ENCODE measurements at places on chromosomes 2 and 18.

DNA sequence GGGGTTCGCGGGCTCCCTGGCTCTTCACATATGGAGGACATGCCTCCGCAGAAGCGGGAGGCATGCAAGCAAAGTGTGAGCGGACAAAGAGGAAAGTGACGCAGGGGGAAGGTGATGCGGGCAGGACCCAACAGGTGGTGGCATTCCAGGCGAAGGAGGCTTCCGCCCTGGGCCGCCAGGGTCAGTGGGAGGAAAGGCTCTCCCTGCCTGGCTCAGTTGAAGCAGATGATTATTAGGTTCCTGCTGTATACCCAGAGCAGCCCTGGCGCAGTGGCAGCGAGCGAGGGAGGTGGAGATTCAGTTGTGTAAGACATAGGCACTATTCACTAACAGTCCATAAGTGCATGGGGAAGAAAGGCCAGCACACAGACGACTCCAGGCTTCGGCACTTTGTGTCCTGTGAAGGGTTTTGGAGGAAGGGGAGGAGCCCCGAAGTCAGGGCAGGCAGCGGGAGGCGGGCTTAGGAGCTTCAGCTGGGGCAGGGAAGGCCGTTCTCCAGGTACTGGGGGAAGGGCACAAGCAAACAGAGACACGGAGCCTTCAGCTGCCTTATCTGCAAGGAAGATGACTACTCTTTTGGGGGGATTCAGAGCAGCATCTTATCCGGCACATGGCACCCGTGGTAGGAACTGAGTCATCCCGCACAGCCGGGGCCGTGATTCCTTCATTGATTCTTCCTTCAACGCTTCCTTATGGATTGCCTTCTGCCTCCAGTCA lies 89.8 kb downstream of the TGOLN2 start:
- DNase-seq = no peak

- DNase-seq = peak; percentile 71
These were observed 88.0 kb downstream of the ZCCHC2 start for GRCh38 chr18:62610701-62611411.

GRCh38 chr2:101435001-101435862 lies 39.7 kb downstream of the RFX8 start:
- DNase-seq = peak; percentile 63

GRCh38 chr2:206056286-206056685 lies 29.7 kb downstream of the INO80D start:
- DNase-seq = no peak

- peak; percentile 32 for DNase-seq
These were observed 785 bp downstream of the CLASP1 start for GRCh38 chr2:121648206-121649148.

GRCh38 chr2:201701646-201702045 lies 3.2 kb upstream of the MPP4 start:
- no peak for DNase-seq

- no peak for DNase-seq
These were observed 4.4 kb downstream of the ANKRD23 start for GRCh38 chr2:96839293-96839874.

- DNase-seq = no peak
These were observed 8.4 kb upstream of the TMEM185B start for GRCh38 chr2:120231564-120231973.

DNA sequence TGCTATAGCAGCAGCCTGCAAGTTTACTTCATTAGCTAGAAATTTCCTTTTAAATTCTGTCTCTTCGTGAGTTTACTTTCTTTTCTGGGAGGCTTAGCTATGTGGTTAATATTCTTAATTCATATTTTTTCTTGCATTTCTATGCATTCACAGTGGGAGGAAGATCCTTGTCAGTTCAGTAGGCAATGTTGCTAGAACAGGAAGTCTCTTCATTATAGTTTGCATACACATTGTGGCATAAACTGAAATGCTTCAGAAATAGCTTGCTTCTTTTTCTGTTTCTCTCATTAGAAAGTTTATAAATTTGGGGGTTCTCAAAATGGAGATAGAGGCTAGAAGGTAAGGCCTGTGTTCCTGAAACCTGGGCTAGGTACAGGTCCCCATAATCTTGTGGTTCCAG lies 8.1 kb upstream of the ARHGAP15 start:
- no peak for DNase-seq

GRCh38 chr18:23077493-23078256 lies 57.6 kb upstream of the CABLES1 start:
- no peak for DNase-seq

- DNase-seq = no peak
These were observed 105.5 kb downstream of the THADA start for GRCh38 chr2:43490252-43490786.

GRCh38 chr2:11855064-11855760 lies 108.8 kb downstream of the LPIN1 start:
- no peak for DNase-seq

- no peak for DNase-seq
These were observed 46.7 kb upstream of the FHOD3 start for GRCh38 chr18:36250827-36251226.

- DNase-seq = no peak
These were observed 37.6 kb upstream of the SLC4A10 start for GRCh38 chr2:161586517-161587167.

DNA sequence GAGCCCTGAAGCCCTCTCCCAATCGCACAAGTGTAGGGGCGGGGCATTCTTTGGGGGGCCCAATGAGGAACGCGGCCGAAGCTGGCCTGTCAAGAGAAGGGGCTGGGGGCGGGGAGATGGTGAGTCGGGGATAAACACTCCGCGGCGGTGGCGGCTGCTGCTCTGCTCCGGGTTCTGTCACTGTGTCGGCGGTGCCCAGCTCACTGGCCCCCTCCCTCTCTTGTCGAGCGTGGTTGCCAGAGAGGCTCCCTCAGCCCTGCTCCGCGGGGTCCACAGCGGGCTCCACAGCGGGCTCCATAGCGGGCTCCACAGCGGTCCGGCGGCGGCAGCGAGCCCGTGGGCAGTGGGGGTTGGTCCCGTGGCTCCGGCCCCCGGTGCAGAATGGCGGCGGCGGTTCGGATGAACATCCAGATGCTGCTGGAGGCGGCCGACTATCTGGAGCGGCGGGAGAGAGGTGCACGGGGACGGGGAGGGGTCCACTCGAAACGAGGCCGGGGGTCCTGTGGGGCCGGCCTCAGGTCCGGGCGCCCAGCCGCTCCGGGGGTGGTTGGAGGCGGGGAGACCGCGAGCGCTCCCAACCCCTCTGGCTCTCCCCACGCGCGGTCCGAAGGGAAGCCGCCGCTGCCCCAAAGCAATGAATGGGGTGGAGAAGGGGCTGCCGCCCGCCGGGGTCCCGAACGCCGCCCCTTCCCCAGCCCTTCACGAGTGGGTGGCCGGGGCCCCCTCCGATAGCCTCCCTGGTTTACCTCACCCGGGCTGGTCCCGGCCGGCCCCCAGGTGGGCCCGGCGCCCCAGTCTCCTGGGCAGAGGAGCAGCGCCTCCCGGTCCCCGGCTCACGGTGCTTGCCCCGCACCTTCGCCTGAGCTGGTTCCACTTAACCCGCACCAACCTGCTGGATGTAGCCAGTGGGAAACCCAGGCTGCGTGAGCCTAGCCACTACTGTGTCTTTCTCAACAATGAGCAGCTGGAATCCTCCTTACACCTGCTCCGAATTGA lies at the start of gene MXD1:
MXD1 (plus strand) TSS at position 160 of the 996 bp plus-strand sequence; CDS start at position 382, 222 bp downstream.
- DNase-seq = no peak

GRCh38 chr2:229174794-229175496 lies 96.1 kb downstream of the PID1 start:
- DNase-seq = no peak

GRCh38 chr2:75616406-75616805 lies 30.2 kb upstream of the MRPL19 start:
- DNase-seq = no peak

All from skin of body (tissue), 3 donors.